Tibial artery (tissue), 4 donors: ENCODE measurements at places on chromosomes 4 and X.

DNA sequence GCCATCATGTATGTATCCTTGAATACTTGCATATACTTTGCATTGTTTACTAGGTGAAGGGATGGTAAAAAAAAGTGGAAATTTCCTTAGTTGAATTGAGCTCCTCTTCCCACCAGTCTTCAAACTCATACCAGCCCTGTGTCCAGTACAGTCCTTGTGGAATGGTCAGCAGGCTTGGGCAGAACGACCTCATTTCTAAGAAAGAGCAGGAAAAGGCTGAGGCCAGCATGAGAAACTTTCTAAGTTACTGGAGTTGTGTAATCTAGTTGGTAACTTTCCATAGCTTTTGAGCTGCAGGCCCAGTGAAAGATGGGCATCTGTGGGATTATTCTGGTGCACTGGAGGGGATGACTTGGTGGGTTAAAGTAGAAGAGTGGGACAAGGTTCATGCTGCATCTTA lies 87.6 kb downstream of the DCUN1D4 start:
- no peak overlapping the region for H3K4me3 ChIP-seq
- H3K27me3 ChIP-seq = no peaks in the 10 kb centered on the region
- H3K4me1 ChIP-seq = peaks cover 21% of the 10 kb centered on the region
- no peak overlapping the region for H3K27ac ChIP-seq

GRCh38 chrX:41259516-41259915 lies 74.4 kb upstream of the DDX3X start:
- no peaks in the 10 kb centered on the region for H3K27me3 ChIP-seq
- H3K27ac ChIP-seq = no peak overlapping the region
- no peaks in the 10 kb centered on the region for H3K36me3 ChIP-seq
- DNase-seq = no peak

DNA sequence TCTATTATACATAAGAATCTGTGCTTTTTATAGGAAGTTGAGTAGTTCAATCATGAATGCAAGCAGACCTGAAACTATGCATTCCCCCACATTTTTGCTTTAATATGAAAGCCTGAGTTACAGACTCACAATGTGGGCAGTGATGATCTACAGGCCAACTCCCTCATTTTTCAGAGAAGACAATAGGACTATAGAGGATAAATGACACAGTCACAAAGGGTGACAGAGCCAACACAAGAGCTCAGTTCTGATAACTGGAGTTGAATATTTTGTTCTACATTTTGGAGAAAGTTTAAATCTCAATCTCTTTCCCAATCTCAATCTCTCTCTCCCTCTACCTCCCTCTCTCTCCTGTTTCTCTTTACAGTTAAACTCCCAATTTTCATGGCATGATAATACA lies 27.0 kb downstream of the MBNL3 start:
- no peaks in the 10 kb centered on the region for H3K36me3 ChIP-seq
- H3K27ac ChIP-seq = no peak overlapping the region
- no peak overlapping the region for H3K4me3 ChIP-seq

- no peaks in the 10 kb centered on the region for H3K4me1 ChIP-seq
- no peak overlapping the region for H3K27ac ChIP-seq
- no peak for DNase-seq
- H3K27me3 ChIP-seq = no peaks in the 10 kb centered on the region
- peaks cover 4% of the 10 kb centered on the region for H3K36me3 ChIP-seq
- H3K4me3 ChIP-seq = no peak overlapping the region
Measured at GRCh38 chr4:6626066-6626465, 14.4 kb upstream of the MRFAP1 start.

DNA sequence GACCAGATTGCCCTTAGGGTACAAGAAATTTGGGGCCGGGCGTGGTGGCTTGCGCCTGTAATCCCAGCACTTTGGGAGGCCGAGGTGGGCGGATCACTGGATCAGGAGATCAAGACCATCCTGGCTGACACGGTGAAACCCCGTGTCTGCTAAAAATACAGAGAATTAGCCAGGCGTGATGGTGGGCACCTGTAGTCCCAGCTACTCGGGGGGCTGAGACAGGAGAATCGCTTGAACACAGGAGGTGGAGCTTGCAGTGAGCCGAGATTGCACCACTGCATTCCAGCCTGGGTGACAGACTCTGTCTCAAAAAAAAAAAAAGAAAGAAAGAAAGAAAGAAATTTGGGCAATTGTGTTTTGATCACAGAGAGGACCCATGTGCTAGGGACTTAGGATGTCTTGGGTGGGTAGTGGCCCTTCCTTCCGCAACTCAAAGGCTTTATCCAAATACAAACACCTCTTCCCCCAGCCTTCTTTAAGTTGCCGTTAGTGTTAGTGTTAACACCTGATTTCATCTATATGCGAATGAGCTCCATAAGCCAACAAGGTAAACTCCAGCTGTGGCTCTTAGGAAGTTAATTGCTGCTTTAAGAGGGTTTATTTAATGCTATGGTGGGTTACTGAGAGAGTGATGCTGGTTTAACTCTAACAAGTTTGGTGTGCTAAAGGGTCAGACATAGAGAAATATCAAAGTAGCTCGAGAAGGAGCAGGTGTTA lies 8.6 kb upstream of the CCDC110 start:
- H3K27me3 ChIP-seq = no peaks in the 10 kb centered on the region
- no peak overlapping the region for H3K4me3 ChIP-seq
- peaks cover 22% of the 10 kb centered on the region for H3K4me1 ChIP-seq
- H3K27ac ChIP-seq = peak overlapping the region; percentile 63

DNA sequence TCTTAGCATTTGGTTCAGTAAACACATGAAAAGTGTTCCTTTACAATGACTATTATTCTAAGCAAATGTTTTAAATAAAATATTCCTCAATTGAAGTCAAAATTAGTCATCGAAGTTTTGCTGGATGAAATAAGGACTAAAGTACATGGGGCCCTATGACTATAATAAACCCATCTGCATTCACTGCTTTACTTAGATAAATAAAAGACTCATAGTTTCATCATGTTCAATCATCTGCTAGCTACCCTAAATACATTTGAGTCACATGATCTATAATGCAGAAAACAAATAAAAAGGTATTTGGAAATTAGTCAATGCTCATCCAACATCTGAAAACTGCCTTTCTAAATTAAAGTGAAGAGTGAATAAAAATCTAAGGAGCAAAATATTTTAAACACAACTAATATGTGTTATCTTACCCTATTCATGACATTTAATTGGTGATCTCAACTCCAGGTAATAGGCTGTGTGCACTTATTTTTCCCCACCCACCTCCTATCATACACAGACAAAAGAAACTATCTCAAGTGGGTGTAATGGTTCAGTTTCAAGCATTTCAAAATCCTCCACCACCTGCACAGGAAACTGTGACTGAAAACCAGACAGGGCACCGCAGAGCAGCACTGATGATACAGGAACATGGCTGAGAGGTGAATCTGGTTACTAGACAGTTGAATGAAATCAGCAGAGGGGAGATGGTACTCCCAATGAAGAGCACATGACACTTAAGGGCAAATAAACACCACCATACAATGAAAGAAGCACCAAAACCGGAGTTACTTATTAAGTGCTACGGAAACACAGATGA lies 78.6 kb downstream of the CAMK2D start:
- no peaks in the 10 kb centered on the region for H3K36me3 ChIP-seq
- peak overlapping the region; percentile 69 for H3K27ac ChIP-seq
- no peak overlapping the region for H3K4me3 ChIP-seq
- no peaks in the 10 kb centered on the region for H3K27me3 ChIP-seq
- no peak for DNase-seq

DNA sequence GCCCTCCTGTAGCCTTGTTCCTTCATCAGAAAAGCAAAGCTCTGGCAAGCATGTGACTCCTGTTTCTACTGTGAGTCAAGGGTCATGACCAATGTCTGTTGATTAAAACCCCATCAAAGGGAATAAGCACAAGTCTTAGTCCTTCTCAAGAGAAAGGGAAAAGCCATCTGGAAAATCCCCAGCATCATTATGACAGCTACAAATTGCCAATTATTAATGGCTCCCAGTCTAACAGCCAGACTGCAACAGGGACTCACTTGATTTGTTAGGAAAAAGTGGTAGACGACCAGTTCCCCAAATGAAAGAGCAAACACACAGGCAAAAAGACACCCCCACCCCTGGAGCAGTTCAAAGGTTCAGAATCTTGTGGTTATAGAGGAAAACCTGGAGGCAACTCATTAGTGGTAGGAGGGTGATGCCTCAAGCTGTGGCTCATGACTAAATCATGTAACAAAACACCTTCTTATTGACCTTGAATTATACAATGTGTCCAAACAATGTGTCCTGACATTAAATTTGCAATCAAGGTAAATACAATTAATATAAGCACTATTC lies 315.7 kb downstream of the HNRNPD start:
- no peaks in the 10 kb centered on the region for H3K27me3 ChIP-seq
- H3K27ac ChIP-seq = no peak overlapping the region
- H3K4me3 ChIP-seq = no peak overlapping the region
- H3K4me1 ChIP-seq = no peaks in the 10 kb centered on the region

GRCh38 chr4:25011135-25011866 lies 19.4 kb downstream of the LGI2 start:
- H3K27me3 ChIP-seq = no peaks in the 10 kb centered on the region
- no peak overlapping the region for H3K27ac ChIP-seq
- no peak overlapping the region for H3K4me3 ChIP-seq
- no peak for DNase-seq
- no peaks in the 10 kb centered on the region for H3K36me3 ChIP-seq

GRCh38 chr4:147683188-147683591 lies 773 bp downstream of the PRMT9 start:
- H3K36me3 ChIP-seq = no peaks in the 10 kb centered on the region
- peak overlapping the region; percentile 92 for H3K4me3 ChIP-seq
- DNase-seq = no peak
- H3K4me1 ChIP-seq = no peaks in the 10 kb centered on the region

DNA sequence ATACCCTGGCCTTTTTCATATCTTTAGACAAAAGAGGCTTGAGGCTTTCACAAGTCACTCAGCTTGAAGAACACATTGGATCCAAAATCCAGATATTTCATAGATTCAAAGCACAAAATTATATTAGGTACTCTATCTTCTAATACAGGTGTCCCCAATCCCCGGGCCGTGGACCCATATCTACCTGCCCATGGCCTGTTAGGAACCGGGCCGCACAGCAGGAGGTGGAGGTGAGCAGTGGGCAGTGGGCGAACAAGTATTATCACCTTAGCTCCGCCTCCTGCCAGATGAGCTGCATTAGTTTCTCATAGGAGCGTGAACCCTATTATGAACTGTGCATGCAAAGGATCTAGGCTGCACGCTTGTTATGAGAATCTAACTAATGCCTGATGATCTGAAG lies 18.7 kb downstream of the YIPF7 start:
- no peak for DNase-seq
- no peak overlapping the region for H3K27ac ChIP-seq
- H3K4me3 ChIP-seq = no peak overlapping the region
- H3K27me3 ChIP-seq = no peaks in the 10 kb centered on the region
- no peaks in the 10 kb centered on the region for H3K4me1 ChIP-seq

DNA sequence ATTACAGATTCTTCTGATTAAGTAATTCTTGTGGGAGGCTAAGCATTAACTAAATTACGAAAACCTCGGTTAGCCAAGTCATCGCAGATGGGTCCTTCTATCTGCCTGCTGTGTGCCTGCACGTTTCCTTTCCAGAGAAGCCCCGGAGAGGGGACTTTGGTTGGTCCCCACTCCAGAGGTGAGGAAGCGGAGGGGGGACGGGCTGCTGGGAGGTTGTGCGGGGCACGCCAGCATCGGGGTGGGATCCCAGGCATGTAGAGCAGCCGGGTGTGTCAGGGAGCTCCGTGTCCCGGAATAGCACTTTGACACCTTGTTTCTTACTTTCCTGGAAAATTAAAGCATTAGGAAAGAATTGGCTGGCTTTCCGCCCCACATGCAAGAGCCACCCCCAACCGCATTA lies 26.6 kb downstream of the PIGG start:
- no peaks in the 10 kb centered on the region for H3K4me1 ChIP-seq
- no peak overlapping the region for H3K27ac ChIP-seq
- H3K27me3 ChIP-seq = no peaks in the 10 kb centered on the region
- no peak overlapping the region for H3K4me3 ChIP-seq
- peaks cover 78% of the 10 kb centered on the region for H3K36me3 ChIP-seq

DNA sequence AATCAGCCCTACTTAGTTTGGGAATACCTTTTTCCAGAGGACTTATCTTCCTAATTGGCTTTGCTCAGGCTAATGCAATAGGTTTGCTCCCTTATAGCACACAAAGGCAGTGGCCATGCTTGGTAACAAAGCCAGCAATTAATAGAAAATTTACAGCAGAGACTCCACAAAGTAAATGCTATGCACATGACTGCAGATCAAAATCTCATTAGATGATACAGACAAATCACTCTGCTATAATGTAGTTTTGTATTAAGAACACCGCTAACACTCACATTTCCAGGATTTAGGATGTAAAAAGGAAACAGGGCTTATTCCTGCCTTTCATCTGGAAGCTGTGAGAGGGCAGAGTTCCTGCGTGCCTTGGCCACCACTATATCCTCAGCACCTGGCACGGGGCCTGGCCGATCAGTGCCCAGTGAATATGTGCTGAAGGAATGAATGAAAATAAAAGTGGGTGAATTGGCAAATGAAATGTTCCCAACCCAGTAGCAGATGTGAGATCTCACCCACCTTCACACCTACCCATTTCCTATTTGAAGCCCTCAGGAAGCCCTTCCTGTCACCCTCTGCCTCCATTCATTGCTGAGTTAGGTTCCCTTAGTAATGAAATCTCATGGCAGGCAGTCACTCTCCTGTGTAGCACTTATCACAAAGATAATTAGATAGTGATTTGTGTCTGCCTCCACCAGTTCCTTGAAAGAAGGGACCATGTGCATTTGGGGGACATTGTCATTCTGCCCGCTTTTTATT lies 5.1 kb downstream of the SEPTIN6 start:
- no peaks in the 10 kb centered on the region for H3K27me3 ChIP-seq
- H3K4me1 ChIP-seq = no peaks in the 10 kb centered on the region
- H3K4me3 ChIP-seq = no peak overlapping the region
- no peak for DNase-seq

DNA sequence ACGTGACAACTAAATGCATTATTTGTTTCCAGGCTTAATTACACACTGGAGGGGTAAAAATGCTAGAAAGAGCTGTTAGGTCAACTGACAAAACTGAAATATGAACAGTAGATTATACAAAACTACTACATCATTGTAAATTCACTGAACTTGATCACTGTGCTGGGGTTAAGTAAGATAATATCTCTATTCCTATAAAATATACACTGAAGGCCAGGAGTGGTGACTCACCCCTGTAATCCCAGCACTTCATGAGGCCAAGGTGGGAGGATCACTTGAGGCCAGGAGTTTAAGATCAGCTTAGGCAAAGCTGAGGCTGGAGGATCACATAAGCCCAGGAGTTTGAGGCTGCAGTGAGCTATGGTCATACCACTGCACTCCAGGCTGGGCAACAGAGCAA lies 31.8 kb upstream of the NKX6-1 start:
- H3K4me3 ChIP-seq = no peak overlapping the region
- no peaks in the 10 kb centered on the region for H3K4me1 ChIP-seq
- H3K27ac ChIP-seq = no peak overlapping the region
- no peak for DNase-seq
- no peaks in the 10 kb centered on the region for H3K36me3 ChIP-seq

- peak; percentile 81 for DNase-seq
- H3K27ac ChIP-seq = peak overlapping the region; percentile 38
- no peaks in the 10 kb centered on the region for H3K27me3 ChIP-seq
- no peaks in the 10 kb centered on the region for H3K36me3 ChIP-seq
- peak overlapping the region; percentile 28 for H3K4me3 ChIP-seq
Measured at GRCh38 chr4:2800691-2801596, 8.1 kb downstream of the SH3BP2 start.
